HFFc6 (cell line): ENCODE measurements at places on chromosomes 1 and 21.

- peak; percentile 10 for DNase-seq
Measured at GRCh38 chr1:83905315-83905907, 93.5 kb downstream of the TTLL7 start.

- DNase-seq, result no peak
Measured at GRCh38 chr1:173509797-173510196, 32.7 kb downstream of the PRDX6 start.

DNA sequence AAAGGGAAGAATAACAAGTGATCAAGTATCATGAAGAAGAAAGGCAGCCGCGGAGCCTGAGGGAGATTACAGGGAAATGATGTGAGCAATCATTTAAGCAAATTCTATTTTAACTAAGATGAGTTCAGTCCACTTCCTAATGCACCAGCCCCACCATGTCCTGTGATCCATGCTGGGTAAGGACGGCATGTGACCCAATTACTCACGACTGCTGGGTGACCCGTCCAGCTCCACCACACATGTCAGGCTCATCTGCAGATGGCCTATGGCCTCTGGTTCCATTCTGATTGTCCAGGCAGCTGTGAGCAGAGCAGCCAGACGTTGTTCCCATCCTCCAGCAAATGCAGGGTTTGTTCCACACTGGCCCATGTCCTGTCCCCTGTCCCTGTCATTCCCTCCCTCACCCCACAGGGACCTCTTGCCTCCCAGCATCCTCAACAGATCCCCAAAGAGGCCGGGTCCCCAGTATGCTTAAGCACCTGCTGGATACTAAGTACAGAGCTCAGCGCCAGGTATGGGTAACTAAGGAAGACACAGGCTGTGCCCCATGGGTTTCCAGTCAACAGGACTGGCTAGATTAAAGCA is 87.9 kb downstream of the MATN1 start:
- DNase-seq, result no peak

- no peak for DNase-seq
Measured at GRCh38 chr1:244447552-244447951, 4.2 kb downstream of the ADSS2 start.

DNA sequence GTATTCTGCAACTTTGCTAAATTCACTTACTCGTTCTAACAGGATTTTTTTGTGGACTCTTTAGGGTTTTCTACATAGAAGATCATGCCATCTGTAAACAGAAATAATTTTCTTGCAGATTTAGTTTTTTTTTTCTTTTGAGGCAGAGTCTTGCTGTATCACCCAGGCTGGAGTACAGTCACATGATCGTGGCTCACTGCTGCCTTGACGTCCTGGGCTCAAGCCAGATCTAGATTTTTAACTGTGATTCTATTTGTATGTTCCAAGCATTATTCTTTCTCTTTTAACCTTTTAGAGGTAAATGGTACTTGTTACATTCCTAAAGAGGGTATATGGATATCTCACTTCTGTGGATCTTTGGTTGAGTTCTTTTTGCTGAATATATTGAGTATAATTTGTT is 18.6 kb downstream of the FABP3 start:
- no peak for DNase-seq

- DNase-seq, result peak; percentile 75
Measured at GRCh38 chr21:41957991-41958766, 4.4 kb upstream of the C2CD2 start.

- DNase-seq, result peak; percentile 62
Measured at GRCh38 chr1:35454616-35455015, 102.6 kb downstream of the KIAA0319L start.
